Activated CD8-positive, alpha-beta memory T cell treated with anti-CD3 and anti-CD28 coated beads for 36 hours (primary cell): ENCODE measurements at places on chromosomes 2 and 18. TPM values are rescaled to one million over a fixed set of nuclear protein-coding genes. Genes with fewer than 3 reads are reported as not detected.

The MC2R gene
- total RNA-seq, result not detected

The GKN1 gene
- total RNA-seq, result not detected

The UGT1A4 gene
- not detected for total RNA-seq

The COL5A2 gene
- total RNA-seq, result 1.5 TPM

The MOGAT1 gene
- not detected for total RNA-seq

The TFCP2L1 gene
- 0.13 TPM for total RNA-seq

The PTRHD1 gene
- total RNA-seq, result 24.5 TPM

The NT5C1B gene
- total RNA-seq, result not detected

The SPC25 gene
- total RNA-seq, result 26.8 TPM

The FAM124B gene
- total RNA-seq, result 0.11 TPM

The CABLES1 gene
- total RNA-seq, result 5.3 TPM

The CCDC74B gene
- total RNA-seq, result 0.70 TPM

The ASAP2 gene
- total RNA-seq, result 0.08 TPM

The CYS1 gene
- total RNA-seq, result 0.15 TPM

The COL4A3 gene
- not detected for total RNA-seq

The RNU2-63P gene
- 21.4 TPM for total RNA-seq

The ANXA4 gene
- total RNA-seq, result 27.6 TPM

The APOB gene
- total RNA-seq, result not detected

The DOCK10 gene
- 144 TPM for total RNA-seq

The BMPR2 gene
- total RNA-seq, result 9.4 TPM

The FAM237A gene
- not detected for total RNA-seq

The PMAIP1 gene
- 69.1 TPM for total RNA-seq

The CIB4 gene
- total RNA-seq, result not detected

The GPR35 gene
- total RNA-seq, result 12.6 TPM

The TUBA4B gene
- total RNA-seq, result not detected

The SCG2 gene
- not detected for total RNA-seq

The SLC14A1 gene
- 2.5 TPM for total RNA-seq

The GRP gene
- total RNA-seq, result not detected

The SCTR gene
- not detected for total RNA-seq

The C1QL2 gene
- not detected for total RNA-seq

The SLC30A3 gene
- 0.23 TPM for total RNA-seq

The UGT1A3 gene
- total RNA-seq, result not detected

The RNF152 gene
- total RNA-seq, result 0.17 TPM

The GPR45 gene
- total RNA-seq, result not detected

The UGT1A10 gene
- total RNA-seq, result not detected

The MFSD2B gene
- not detected for total RNA-seq

The CNGA3 gene
- total RNA-seq, result not detected

The CNTNAP5 gene
- not detected for total RNA-seq

The ANKRD62 gene
- not detected for total RNA-seq

The CCDC85A gene
- total RNA-seq, result not detected

The ADCY3 gene
- 88.5 TPM for total RNA-seq

The PROKR1 gene
- 0.08 TPM for total RNA-seq

The SCRN3 gene
- total RNA-seq, result 17.6 TPM

The WNT6 gene
- total RNA-seq, result 0.17 TPM

The CD207 gene
- not detected for total RNA-seq

The MATN3 gene
- total RNA-seq, result not detected

The SLC9A4 gene
- total RNA-seq, result not detected

The MCM6 gene
- total RNA-seq, result 210 TPM

The UPP2 gene
- not detected for total RNA-seq

The AQP12A gene
- total RNA-seq, result not detected

The CEP76 gene
- 15.2 TPM for total RNA-seq

The ARHGEF4 gene
- 0.63 TPM for total RNA-seq

The ADRA2B gene
- total RNA-seq, result 0.34 TPM

The IL1R1 gene
- total RNA-seq, result 2.1 TPM
